NCI-H1930 (cell line): ENCODE measurements at places on chromosomes 12 and 14.

DNA sequence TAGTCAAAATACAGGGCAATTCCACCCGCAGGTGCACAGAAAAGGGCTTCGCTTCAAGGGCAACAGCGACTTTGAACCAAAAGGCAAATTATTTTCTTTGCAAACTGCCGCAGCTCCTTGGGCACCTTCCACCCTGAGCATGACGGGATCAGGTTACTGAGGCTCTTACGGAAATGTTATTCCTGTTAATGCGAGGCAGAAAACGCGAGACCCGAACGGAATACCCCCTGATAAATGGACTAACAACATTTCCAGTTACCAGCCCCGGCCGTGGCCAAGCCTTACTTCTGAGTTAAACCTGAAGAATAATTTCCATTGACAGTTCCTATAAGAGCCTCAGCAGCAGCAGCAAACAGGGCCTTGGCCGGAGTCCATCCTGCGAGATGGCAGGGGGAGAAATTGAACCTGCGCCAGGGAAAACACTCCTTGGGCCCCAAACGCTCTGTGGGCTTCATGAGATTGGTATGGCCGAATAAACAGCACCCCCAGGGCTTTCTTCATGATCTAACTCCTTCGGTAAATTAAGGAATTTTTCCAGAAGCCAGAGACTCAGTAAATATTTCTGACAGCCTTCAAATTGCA, 70.0 kb upstream of the DICER1 start:
- DNase-seq, result no peak

- DNase-seq, result no peak
Measured at GRCh38 chr14:77023001-77023996, 5.2 kb downstream of the IRF2BPL start.

GRCh38 chr12:26651036-26651435, 182.0 kb downstream of the ITPR2 start:
- no peak for DNase-seq

- DNase-seq, result no peak
Measured at GRCh38 chr12:28645436-28645835, 455.2 kb downstream of the CCDC91 start.

DNA sequence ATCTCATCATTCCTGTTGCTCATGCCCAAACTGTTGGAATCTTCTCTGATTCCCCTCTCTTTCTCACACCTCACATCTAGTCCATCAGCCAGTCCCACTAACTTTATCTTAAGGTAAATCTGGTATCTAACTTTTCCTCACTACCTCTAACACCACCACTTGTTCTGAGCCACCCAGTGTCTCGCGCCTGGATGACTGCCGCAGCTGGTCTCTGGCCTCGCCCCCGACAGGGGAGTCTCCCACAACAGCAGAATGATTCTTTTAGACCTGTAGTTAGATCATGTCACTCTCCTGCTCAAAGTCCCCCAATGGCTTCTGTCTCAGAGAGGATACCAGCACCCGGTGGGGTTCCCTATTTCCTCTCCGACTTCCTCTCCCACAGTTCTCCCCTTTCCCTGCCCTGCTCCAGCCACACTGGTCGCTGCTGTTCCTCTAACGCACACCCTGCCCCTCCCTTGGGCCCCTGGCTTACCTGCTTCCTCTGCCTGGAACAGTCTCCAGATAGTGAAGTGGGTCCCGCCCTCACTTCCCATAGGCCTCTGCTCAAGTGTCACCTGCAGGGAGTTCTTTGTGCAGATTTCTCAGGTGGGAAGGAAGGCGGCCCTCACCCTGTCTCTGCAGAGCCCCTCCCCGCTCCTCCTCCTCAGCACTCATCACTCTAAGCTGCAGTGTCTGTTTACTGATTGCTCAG, 338.5 kb upstream of the FKBP4 start:
- no peak for DNase-seq

DNA sequence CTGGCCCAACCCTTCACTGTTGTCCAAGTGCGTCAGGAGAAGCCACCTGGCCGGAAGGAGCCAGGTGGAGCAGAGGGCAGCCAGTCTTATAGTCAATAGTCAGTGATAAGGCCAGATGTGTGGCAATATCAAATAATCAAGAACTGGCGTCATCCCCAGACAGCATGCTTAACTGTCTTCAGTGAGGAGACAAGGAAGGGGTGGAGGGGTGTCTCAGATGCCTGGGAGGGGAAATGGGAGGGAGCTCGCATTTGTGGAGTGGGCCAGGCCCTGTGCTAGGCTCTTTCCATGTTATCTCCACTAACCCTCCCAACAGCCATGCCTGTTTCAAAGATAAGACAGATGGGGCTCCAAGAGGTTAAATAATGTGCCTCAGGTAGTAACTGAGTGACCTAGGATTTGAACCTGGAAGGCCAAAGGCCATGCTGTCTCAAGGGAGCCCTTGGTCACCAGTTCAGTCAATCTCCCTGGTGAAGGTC, 48.9 kb upstream of the FOS start:
- DNase-seq, result no peak

DNA sequence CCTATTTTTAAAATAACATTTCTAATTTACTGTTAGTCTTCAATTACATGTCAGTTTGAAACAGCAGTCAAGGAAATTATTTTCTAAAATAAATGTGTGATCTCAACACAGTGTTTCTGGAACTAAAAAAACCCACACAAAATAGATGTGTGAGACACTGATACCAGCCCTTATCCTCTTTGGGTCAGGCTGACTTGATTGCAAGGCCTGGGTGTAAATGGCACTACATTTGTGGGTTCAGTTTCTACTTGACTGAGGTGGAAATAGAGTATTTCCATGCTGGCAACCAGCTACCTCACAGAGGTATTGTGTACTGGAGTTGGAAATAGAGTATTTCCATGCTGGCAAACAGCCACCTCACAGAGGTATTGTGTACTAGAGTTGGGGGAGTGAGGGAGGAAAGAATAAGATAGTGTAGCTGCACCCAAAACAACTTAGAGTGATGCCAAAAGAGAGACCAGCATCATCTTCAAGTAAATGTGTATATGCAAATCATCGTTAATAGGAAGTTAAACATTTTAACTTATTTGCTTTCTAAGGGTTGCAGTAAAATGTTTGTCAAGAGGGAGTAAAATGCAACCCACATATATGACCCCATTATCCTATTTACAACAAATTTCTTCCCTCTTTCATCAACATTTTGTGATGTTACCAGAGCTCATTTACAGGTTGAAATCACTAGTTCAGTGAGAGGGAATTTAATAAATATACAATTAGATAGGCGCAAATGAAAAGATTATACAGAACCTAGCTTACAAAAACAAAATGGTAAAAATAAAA, 10.7 kb upstream of the LYZ start:
- no peak for DNase-seq

DNA sequence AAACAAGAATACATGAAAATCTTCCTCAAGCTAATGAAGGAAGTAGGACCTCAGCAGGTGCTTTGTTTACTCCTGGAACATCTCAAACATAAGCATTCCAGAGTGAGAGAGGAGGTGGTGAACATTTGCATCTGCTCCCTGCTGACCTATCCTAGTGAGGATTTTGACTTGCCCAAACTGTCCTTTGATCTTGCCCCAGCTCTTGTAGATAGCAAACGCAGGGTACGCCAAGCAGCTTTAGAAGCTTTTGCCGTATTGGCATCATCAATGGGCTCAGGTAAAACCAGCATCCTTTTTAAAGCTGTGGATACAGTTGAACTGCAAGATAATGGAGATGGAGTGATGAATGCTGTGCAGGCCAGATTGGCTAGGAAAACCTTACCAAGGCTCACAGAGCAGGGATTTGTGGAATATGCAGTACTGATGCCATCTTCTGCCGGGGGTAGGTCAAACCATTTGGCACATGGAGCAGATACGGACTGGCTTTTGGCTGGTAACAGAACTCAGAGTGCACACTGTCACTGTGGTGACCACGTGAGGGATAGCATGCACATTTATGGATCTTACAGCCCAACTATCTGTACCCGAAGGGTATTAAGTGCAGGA, 1.9 kb downstream of the TOGARAM1 start:
- DNase-seq, result peak; percentile 4

- DNase-seq, result no peak
Measured at GRCh38 chr12:89325495-89325894, 26.8 kb downstream of the DUSP6 start.

- DNase-seq, result no peak
Measured at GRCh38 chr14:83994020-83994419, 1535.9 kb upstream of the FLRT2 start.

GRCh38 chr14:32306549-32306948, 22.5 kb upstream of the AKAP6 start:
- no peak for DNase-seq

DNA sequence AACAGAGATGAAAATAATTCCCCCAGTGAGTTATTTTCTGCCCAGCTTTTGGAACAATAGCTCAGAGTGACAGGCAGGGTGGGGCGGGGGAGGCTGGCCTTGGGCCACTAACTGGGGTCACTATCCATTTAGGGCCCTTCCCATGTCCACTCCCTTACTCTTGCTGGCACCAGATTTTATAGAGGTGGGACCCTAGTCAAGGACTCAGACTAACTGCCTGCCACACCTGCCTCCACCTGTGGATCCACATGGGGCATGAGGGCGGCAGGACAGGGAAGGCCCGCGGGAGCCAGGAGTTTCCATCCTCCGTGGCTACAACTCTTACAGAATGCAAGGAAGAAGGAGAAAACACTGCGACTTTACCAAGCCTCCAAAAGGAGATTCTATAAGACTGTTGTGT, 10.1 kb downstream of the VDR start:
- DNase-seq, result no peak

- DNase-seq, result no peak
Measured at GRCh38 chr12:34204830-34205285, 182.6 kb downstream of the ALG10 start.
